Activated naive CD4-positive, alpha-beta T cell treated with anti-CD3 and anti-CD28 coated beads for 36 hours (primary cell): ENCODE measurements at places on chromosomes 6 and 20.
A peak's percentile ranks its signal among the peaks of the same experiment; 100 is the strongest.

- DNase-seq = peak; percentile 7
Measured at GRCh38 chr6:16236631-16237199, 1.7 kb upstream of the GMPR start.

- DNase-seq = peak; percentile 64
Measured at GRCh38 chr6:152160346-152160745, 352.9 kb downstream of the ESR1 start.

- no peak for DNase-seq
Measured at GRCh38 chr6:21423106-21423854, 170.3 kb upstream of the SOX4 start.

- DNase-seq = no peak
Measured at GRCh38 chr20:62305149-62305764, 2.5 kb downstream of the ADRM1 start.

GRCh38 chr6:36139431-36139830 is 9.1 kb downstream of the MAPK13 start:
- DNase-seq = no peak

DNA sequence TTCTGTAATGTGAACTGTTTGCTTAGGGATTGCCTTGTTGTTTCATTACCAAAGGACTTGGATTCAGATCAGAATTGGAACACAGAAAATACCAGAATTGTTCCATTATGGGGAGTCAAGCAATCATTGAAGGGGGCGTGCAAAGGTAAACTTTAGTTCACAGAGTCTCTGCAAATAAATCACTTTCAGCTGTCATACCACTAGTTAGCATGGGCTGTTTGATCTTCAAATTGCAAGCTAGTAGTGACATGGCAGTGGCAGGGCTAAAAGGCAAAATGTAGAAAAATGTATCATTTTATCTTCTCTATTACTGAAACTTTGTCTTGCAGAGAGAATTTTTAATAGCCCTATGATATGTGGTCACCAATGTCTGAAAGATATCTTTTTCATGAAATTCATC is 483.2 kb upstream of the NRSN1 start:
- DNase-seq = no peak

GRCh38 chr6:33957892-33958525 is 154.2 kb upstream of the MLN start:
- no peak for DNase-seq

GRCh38 chr6:26554697-26555504 is 16.7 kb downstream of the HMGN4 start:
- peak; percentile 73 for DNase-seq

GRCh38 chr6:52418606-52419005 is 1.5 kb upstream of the EFHC1 start:
- DNase-seq = no peak

- no peak for DNase-seq
Measured at GRCh38 chr20:52340036-52340634, 148.6 kb upstream of the ZFP64 start.

- DNase-seq = no peak
Measured at GRCh38 chr6:12336121-12336971, 46.2 kb downstream of the EDN1 start.

DNA sequence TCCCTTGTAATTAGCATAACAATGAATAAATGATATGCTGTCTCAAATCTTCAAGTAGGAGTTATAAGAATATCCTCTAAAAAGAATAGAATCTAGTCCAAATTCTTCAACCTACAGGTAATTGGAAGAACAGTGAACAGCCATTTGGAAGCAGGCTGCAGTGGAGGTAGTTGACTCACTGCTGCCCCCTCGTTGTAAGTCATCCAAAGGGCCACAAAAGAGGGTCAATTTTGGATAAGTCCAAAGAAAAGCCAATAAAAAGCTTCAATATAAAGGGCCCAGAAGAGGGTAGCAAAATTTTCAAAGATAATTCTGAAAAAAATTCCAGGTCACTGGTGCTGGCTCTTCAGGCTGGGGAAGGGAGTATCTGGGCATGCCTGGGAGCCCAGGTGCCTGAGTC is 60.8 kb upstream of the SSTR4 start:
- DNase-seq = no peak

DNA sequence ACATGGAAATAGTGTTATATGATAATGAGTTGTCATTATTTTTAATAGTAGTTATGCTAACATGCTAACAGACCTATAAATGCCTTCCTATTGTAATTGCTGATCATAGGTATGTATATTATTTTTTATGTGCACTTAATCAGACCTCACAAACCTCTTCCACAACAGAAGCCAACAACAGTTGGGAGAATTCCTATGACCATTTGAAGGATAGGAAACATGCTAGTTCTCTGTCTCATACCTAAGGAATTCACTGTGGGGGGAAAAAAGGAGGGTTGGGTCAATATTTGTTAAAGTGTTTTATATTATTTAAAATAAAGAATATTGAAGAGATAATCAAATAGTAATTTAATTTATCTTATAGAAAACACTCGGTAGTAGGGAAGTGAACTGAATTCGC is 990.9 kb downstream of the EPHA7 start:
- no peak for DNase-seq

DNA sequence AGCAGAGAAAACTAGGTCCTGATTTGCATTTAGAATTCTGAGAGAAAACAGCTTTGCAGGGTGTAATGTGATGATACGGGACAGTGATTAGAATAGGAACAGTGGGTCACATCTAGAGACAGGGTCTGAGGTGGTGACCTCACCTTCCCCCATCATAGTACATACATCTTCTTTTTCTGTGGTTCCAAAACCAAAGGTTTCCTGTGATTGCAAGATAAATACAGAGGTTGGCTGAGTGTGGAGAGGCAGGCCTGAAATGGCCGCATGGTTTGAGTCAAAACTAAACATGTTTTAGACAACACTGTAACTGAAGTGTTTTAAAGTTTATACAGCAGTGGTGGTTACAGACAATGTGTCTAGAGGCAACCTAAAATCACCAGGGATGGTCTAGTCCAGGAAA is 10.4 kb upstream of the NT5DC1 start:
- DNase-seq = no peak
